ENCODE measurements at places on chromosomes 4 and X.

DNA sequence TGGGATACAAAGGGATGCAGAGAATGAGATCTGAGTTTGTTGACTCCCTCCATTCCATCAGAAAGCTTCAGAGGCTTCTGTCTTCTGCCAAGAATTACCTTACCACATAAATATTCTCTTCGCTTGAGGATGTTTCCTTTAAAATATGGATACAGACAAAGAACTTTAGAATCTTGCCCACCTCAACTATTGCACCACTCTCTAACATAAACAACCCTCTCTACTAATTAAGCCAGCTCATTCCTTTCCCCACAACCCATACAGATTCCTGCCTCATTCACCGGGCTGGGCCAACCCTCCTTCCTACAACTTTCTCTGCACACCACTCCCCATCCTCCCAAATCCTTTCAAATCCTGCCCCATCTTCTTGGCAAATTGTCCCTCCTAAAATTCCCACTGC is 315.8 kb downstream of the RAB28 start:
- no peak for DNase-seq

DNA sequence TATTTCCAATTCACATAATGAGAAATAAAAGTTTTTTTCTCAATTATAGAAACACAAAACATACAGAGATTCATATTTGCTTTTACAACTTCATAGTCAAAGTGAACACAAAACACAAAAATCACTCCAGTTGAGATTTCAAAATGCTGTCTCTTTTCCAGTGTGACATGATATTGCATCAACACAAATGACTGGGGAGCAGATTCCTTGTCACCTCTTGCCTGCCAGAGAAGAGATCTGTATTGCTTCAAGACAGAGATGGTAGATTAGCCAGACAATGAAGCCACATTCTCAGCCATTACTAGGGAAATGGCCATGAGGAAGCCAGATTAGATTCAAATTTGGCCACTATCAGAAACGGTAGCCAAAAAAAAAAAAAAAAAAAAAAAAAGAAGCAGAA is 2313.1 kb upstream of the AGA start:
- DNase-seq = no peak

DNA sequence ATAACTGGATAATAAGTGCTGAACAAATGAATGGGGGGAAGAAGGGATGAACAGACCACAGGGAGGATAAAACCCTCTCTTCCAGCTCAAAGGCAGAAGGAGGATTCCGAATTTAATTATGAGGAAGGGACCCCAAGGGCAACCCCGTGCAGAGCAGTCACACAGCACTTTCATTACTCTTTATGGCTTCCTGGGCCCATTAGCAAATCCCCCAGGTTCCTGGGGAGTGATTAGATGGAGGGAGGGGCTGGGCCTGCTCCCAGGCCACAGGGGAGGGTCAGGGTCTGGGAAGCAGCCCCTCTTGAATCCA is 67.1 kb downstream of the PPP2R2C start:
- no peak for DNase-seq

GRCh38 chrX:23511793-23512192 is 155.5 kb upstream of the PRDX4 start:
- DNase-seq = no peak

DNA sequence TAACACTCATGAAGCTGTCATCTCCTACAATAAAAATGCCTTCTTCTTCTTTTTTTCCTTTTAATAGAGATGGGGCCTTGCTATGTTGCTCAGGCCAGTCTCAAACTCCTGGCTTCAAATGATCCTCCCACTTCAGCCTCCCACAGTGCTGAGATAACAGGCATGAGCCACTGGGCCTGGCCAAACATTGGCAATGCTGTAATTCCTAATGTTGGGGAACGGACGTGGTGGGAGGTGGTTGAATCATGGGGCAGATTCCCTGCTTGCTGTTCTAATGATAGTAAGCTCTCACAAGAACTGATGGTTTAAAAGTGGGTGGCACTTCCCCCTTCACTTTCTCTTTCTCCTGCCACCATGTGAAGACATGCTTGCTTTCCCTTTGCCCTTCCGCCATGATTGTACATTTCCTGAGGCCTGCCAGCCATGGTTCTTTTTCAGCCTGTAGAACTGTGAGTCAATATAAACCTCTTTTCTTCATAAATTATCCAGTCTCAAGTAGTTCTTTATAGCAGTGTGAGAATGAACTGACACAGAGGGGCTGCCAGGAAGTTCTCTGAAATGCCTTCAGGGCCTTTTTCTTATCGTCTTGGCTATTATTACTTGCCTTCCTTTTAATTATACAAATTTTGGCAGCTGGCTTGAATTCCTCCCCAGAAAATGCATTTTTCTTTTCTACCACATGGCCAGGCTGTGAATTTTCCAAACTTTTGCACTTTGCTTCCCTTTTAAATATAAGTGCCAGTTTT is 93.0 kb downstream of the CENPC start:
- no peak for DNase-seq

- DNase-seq = no peak
Observed at GRCh38 chr4:133316909-133317308, 167.8 kb downstream of the PCDH10 start.

GRCh38 chr4:183478123-183478522 is 26.7 kb upstream of the ING2 start:
- no peak for DNase-seq

GRCh38 chrX:95703696-95704095 is 980.9 kb upstream of the DIAPH2 start:
- DNase-seq = no peak

GRCh38 chr4:1998296-1998695 is 10.5 kb downstream of the NELFA start:
- no peak for DNase-seq
